ENCODE measurements at places on chromosomes 5 and 9.

DNA sequence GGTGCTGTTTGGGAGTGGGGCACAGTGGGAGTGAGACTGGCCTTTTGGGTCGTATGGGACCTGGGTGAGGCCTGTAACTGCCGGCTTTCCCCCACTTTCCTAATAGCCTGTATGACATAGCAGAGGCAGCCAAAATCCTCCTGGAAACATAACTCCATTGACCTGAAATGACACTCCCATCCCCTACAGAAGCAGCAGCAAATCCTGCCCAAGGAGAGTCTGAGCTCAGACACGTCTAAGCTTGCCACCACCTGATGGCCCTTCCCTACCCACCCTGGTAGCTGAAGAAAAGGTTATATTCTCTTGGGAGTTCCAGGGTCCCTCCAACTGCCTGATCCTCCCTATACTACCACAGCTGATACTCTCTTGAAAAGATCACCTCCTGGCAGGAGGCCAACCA lies 179.8 kb upstream of the ARRDC3 start:
- DNase-seq = no peak

GRCh38 chr5:109649318-109649717 lies 40.4 kb upstream of the MAN2A1 start:
- DNase-seq = no peak

DNA sequence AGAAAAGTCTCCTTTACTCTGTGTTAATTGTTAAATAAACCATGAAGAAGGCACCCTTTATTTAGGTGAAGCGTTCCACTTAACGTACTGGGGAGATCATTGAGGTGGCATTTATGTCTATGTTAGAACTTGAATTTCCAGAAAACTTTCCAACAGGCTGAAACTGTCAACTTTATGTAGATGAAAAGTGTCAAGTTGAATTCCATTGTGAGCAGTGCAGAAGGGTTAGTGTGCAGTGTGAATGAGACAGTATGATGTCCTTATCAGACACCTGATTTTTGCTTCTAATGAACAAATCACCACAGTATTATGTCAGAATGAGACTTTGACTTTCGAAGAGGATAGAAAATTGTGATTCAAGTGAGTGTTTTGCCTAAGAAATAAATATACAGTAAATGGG lies 761.6 kb upstream of the SEMA6A start:
- DNase-seq = no peak

- no peak for DNase-seq
Measured at GRCh38 chr5:74064225-74064624, 438.2 kb downstream of the ARHGEF28 start.

DNA sequence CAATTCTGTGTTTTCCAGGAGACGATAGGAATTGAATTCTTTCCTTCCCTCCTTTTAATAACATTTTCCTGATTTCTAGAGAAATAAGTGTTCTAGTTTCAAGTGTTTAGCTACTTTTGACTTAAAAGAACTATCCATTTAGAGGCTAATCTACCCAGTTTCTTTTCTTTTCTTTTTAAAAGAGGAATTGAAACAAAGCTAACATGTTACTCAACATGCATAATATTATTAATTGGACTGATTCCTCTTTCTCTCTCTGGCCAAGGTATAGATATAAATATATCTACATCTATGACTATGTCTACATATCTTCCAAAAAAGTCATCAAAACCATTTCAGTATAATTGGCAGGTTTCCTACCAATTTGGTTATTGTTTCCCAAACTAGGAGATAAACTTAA lies 309.8 kb downstream of the TRPM3 start:
- no peak for DNase-seq

DNA sequence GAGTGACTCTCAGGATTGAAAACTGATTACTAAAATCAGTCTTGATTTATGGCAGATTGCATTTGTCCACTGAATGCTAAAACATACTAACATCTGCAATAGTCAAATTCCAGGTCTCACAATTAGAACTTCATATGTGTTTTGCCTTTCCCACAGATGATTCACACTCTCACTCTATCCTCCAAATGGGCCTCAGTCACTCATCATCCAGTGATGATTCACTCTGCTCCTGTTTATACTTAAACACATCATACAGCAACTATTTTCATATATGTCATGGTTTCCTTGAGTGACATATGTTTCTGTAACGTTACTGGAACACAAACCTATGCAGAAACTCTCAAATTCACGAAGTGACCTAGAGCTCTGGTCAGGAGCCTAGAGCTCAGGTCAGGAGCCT lies 512.9 kb downstream of the HINT1 start:
- no peak for DNase-seq

- DNase-seq = no peak
Measured at GRCh38 chr5:141510850-141511601, 22.1 kb downstream of the PCDHGC5 start.

- no peak for DNase-seq
Measured at GRCh38 chr9:86778761-86779160, 168.5 kb downstream of the GAS1 start.

- DNase-seq = no peak
Measured at GRCh38 chr9:124279531-124280175, 21.9 kb downstream of the NEK6 start.

DNA sequence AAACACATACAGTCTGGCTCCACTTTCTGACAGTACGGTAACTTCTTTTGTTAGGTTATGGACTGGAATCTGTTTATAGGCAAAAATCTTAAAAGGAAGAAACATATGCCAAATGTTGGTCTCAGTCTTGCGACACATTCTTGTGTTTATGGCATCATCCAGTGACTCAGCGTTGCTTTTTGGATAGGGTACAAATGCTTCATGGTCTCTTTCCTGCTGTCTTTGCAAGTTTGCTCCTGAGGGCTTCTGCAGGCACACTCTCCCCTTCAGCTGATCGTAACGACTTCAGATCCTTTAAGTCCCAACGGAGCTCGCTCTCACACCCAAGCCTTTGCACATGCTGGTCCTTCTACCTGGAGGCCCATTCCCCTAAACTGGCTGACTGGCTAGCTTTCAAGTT lies 23.6 kb upstream of the TNFSF8 start:
- DNase-seq = no peak

DNA sequence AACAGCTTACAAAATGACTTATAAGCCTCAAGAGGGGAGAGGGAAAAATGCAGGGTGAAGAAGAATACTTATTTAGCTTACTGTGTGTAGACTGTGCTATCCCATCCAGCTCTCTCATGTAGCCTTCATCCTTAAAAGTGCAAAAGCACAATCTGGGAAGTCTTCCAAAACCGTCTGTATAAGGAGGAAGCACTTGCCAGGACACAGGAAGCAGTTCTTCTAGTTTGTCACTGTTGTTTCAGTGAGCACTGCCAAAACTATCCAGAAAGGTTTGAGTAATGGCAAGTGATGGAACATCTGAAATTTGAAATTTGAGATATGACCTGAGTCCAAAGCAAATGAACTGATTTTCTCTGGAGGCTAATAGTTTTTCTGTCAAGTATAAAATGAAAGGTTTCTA lies 140.8 kb upstream of the ISL1 start:
- DNase-seq = no peak

DNA sequence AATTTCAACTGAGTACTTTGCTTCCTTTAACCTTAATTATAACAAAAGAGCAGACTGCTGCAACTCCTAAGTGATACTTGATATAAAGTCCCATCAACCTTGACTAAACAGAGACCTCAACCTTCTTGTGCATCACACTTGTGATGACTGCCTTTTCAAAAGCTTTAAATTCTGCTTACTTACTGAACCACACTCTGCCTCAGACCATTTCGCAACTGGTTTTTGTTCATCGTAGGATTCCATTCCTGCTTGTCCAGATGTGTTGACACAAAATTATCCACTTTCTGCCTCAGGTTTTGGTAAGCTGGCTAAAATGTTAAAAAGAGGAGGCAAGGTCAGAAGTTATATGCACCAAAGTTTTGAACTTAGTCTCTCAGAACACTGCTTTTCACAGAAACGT lies 3.5 kb downstream of the BOD1 start:
- no peak for DNase-seq

DNA sequence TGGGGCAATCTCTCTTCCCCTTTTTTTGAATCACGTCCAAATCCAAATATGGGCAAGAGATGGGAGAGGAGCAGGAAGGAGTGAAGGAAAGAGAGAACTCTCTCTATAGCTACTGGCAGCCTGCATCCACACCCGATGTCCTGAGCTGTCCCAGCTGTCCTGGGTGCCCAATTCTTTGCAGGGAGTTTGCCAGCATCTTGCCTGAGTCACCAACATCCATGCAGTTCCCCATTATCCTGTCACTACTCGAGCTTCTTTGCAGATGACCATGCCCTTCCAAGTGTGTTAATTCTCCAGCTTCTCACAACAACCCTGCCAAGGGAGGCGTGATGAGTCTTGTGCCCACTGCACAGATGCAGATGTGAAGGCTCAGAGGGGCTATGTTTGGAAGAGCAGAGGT lies 127.1 kb downstream of the NSG2 start:
- DNase-seq = no peak

DNA sequence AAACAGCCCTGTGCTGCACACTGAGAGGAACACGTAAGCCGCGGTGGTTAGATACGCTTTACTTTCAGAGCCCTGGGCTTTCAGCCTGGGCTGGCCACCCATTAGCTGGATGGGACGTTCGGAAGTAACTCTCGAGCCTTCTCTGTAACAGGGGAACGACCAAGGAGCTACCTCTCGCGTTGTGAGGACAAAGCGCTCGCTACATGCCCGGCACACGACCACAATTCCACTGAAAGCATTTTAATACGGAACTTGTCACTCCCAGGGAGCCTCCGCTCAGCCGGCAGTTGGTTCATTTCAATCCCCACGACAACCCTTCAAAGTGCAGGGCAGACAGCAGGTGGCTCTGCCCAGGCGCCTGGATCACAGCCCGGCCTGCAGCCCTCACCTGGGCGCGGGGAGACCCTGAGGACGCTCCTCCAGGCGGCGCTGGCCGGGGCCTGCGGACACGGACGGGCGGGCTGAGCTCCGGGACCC lies 368 bp downstream of the SURF1 start:
- DNase-seq = no peak

- no peak for DNase-seq
Measured at GRCh38 chr5:38916802-38917201, 71.0 kb downstream of the OSMR start.

- DNase-seq = no peak
Measured at GRCh38 chr5:121373371-121373770, 478.3 kb upstream of the FTMT start.
